Stimulated activated CD8-positive, alpha-beta memory T cell treated with anti-CD3 and anti-CD28 coated beads, Interleukin-4, amount 100 ng/mL, for 1 hour (primary cell): ENCODE measurements at places on chromosomes 2 and 18.

DNA sequence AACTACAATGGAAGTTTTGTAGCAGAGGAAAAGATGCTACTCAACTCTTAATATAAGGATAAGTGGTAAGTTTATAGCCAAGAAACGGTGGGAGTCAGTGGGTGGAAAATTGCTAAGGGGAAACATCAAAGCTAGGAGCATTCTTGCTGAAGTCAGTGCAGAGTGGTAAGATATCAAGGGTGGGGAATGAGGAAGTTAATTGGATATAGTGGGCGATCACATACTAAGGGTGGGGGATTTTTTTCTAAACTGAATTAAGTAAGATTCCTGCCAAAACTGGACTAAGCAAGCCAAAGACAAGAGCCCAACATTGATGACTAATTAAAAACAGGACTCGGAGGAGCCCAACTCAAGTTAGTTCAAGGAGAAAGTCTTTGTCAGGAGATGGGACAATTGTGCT lies 525.4 kb downstream of the CCDC85A start:
- no peak for DNase-seq

DNA sequence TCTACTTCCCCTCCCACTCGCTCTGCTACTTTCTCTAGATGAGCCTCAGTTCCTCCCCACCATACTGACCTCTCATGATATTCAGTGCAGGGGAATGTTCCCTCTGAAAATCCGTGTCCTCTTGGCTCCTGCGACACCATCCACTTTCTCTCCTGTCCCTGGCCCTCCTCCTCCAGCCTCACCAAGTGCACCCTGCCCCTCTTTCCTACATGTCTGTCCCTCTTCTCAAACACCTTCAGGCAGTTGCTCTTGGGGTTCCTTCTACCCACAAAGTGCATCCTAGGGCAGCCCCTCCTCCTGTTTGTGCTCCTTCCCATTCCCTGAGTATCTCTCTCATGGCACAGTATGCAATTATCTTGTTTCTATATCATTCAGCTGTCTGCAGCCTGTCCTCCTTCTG lies 246.4 kb upstream of the RAB6C start:
- no peak for DNase-seq

- no peak for DNase-seq
These were observed 257.2 kb upstream of the TCF4 start for GRCh38 chr18:55845221-55845620.

GRCh38 chr2:160222546-160223283 lies 22.6 kb upstream of the ITGB6 start:
- DNase-seq = no peak

DNA sequence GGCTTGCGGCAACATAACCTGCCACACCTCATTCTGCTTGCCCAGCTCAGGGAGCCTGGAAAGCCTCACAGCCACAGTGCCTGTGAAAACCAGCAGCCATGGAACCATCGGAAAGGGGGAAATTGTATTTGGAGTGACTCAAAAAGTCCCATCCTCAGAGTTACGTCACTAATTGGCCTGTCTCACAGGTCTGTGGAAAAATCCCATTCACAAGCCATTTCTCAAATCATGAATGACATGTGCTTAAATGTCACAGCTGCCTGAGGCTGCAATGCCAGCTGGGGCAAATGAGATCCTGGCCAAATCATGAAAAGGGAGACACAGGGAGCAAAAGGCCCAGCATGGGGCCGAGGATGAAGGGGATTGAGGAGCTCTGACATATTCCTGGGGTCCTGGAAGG lies 486.9 kb upstream of the RAB6C start:
- DNase-seq = no peak

- no peak for DNase-seq
These were observed 401.5 kb downstream of the FBXO15 start for GRCh38 chr18:73746101-73746500.

- no peak for DNase-seq
These were observed 70.3 kb upstream of the IL1R2 start for GRCh38 chr2:101921319-101921952.

- no peak for DNase-seq
These were observed 18.0 kb downstream of the PAX3 start for GRCh38 chr2:222280795-222281194.

DNA sequence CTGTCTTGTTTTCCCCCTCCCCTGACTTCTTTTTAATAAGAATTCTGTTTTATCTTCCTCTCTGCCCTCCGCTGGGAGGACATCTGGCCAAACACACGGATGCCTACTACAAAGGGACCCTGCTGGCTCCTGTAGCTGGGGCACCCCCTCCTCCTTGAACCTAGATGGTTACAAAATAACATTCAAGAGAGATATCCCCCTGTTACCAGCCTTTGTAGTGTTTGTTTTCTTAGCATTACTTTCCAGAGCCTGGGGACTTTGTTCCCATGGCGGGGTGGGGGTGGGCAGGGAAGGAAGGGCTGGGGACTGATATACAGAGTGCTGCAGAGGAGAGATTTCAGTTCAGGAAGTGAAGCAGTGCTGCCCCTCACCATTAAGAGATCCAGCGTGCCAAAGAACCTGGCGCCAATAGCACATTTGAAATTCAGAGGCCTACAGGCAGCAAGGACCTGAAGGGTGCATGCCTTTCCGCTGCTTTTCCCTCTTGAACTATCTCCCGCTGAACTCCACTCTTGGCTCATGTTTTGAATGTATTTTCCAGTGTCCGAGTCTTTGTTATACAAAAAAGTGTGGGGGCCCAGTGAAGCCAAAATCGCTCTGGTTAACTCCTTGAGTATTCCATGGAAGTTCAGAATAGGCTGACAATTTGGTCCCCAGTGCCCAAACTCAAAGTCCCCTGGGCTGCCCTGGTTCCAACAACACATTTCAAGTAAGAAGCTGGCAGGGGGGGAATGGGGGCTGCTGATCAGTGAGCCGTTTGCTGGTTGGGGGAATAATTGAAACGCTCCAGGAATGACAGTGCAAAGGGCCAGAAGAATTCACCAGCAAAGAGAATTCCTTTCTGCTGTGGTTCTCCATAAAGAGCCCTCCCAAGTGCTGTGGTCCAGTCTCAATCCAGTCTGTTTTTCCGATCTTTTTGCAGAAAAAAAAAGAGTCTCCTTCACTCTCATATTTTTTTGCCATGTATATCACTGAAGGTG lies 94.8 kb upstream of the THOC1 start:
- no peak for DNase-seq
